AG08395 (cell line): ENCODE measurements at places on chromosomes 1 and 21.
A peak's percentile ranks its signal among the peaks of the same experiment; 100 is the strongest.

DNA sequence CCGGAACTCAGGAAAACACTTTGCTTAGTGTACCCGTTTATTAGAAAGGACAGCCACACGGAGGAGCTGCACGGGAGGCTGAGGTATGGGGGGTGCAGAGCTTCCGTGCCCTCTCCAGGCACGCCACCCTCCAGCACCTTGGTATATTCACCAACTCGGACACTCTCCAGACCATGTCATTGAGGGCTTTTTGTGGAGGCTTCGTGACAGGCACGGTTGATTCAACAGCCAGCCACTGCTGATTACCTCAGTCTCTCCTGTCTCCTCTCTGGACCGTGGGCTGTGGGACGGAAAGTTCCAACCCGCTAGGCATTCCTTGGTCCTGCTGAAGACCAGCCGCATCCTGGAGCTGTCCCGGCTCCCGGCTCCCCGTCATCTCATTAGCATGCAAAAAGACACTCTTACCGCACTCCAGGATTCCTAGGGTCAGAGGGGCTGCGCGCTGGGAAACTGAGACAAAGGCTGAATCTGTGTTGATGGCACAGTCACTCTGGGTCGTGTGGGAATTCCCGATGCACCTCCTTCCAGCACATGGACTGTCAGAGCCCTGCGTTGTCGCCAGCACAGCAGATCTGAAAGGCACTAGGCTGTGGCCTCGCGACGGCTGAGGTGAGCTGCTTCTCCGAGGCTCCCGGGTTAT, 65.6 kb downstream of the PRKCZ start:
- peak; percentile 32 for DNase-seq

GRCh38 chr1:54405898-54406293, 298 bp downstream of the SSBP3 start:
- no peak for DNase-seq

DNA sequence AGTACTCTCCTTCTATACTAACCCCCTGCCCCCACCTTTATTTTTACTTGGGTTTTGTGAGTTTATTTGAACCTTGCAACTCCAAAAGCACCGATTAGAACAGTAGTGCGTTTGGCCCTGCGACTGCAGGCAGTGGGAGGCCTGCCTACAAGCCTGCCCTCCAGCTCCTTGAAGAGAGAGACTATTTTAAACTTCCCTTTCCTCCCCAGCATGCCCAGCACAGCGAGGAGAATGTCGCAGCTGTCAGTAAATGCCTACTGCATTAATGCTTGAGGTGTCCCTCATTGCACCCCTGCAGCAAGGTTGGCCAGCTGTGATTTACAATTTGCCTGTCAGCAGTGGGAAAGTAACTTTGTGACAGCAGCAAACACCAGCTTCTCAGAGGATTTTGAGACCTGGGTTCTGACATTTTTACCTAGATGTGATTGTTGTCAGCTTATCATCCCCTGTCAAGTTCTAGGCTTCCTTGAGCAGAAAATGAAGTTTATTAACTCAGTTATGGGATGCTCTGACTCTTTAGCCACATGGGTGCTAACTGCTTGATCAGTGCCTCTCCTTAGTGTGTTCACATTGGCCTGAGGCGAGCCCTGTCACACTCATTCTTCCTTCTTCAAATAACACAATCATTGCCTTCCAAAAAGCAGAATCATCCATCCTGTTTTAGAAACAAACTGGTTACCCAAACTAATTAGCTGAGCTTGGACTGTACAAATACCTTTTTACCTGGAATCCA, 170.6 kb downstream of the PDE4B start:
- no peak for DNase-seq

DNA sequence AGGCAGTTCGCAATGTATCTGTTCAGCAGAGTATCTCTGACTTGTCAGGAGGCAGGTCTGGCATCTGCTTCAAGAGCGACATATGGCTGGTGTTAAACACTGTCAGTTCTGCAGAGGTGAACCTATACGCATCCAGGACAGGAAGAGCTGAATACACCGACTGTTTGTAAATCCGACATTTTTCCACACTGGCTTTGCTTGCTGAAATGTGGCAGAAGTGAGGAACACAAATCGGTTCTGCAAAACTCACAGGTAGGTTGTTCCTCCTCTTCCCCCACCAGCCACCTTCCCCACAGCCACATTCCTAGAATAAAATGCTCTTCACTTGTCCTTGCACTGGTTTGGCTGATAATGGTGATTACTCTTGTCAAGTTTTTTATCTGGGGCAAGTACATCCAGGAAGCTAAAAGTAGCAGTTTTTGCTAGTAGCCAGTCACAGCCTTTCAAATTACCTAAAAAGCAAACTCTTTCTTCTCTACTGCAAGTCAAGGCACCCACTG, 289.2 kb downstream of the GRIK1 start:
- no peak for DNase-seq

- peak; percentile 78 for DNase-seq
Observed at GRCh38 chr21:34129039-34129891, 55.9 kb downstream of the MRPS6 start.
